ENCODE measurements at places on chromosomes 5 and 9.

DNA sequence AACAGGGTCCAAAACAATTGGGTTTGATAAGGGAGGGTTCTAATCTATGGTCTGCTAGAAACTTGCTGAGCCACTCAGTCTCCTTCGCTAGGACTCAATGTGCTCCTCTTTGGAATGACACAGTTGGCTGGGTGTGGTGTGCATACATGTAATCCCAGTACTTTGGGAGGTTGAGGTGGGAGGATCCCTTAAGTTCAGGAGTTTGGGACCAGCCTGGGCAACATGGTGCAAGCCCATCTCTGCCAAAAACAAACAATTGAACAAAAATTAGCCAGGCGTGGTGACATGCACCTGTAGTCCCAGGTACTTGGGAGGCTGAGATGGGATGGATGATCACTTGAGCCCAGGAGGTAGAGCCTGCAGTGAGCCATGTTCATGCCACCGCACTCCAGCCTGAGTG, 2.7 kb upstream of the KIF4B start:
- no peak for DNase-seq

GRCh38 chr5:168865968-168866367, 286.8 kb upstream of the PANK3 start:
- DNase-seq = no peak

- no peak for DNase-seq
Observed at GRCh38 chr5:83011985-83012384, 65.2 kb downstream of the TMEM167A start.

DNA sequence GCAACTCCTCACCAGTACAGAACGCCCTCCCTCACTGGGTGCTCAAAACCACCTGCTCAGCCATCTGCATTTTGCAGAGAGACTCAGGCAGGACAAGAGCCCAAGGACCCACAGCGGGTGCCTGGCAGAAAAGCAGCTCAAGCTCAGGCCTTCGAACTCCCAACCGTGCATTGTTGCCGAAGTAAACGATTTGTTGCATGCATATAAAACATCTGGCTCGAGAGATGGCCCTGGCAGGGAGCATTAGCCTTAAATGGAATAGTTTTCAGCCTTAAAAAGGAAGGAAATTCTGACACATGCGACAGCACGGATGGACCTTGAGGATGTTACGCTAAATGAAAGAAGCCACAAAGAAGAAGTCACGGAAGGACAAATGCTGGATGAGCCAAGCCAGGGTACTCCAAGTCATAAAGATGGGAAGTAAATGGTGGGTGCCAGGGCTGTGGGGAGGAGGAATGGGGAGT, 160.4 kb upstream of the PHYKPL start:
- DNase-seq = no peak

DNA sequence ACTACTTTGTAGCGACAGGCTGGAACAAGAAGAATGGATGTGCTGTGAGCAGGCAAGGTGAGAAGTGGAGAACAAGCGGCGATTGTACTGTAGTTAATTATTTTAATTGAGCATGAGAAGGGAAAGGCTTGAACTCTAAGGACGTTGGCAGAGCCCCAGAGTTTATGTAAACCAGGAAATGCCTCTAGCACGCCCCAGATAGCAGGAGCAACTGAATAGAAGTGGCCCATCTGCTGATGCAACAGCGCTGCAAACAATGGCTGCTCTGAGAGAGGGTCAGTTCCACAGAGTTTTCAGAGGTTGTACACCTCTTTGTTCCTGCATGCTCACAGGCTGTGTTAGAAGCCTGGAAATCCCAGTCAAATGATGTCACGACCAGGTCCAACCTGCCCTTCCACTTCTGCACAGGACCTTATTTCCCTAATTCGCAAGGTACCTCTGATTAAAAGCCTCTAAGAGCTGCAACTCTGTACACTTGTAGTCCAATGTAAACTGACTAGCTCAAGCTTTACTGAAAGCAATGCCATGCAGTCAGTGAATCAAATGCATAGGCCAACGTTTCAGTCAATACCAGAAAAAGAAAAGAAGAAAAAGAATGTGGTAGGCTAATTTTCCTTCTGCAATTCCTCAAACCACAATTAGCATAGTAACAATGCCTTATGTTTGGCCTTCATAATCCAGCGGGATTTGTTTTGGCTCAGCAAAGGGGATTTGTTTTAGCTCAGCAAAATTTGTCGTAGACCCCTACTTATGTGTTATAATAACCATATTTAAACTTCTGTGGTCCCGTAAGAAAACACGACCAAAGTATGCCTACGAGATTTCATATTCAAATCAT, 119.6 kb upstream of the RETREG1 start:
- no peak for DNase-seq

DNA sequence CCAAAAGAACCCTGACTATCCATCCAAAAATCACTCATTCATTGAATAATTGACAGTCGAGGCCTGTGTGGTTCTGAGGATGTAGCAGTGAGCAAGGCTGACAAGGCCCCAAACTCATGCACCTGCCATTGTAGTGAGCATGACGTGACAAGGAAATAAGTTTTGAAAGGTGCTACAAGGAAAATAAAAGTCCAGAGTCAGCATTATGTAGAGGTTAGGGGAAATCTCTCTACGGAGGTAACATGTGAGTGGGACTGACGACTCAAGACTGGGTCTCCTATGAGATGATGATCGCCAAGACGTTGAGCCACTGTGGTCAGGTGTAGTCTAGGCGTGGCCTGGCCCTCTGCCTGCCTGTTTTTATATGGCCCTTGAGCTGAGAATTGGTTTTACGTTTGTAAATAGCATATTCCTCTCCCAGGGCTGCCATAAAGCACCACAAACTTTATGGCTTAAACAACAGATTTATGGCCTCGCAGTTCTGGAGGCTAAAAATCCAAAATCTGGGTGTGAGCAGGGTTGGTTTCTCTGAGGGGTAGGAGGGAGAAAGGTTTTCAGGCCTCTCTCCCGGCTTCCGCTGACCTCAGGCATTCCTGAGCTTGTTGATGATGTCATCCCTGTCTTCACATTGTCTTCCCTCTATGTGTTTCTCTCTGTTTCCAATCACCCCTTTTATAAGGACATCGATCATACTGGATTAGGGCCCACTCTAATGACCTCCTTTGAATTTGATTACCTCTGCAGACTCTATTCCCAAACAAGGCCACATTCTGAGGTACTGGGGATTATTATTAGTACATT, 206.4 kb upstream of the EGFLAM start:
- DNase-seq = no peak

GRCh38 chr5:57780306-57780960, 297.8 kb upstream of the ACTBL2 start:
- no peak for DNase-seq

DNA sequence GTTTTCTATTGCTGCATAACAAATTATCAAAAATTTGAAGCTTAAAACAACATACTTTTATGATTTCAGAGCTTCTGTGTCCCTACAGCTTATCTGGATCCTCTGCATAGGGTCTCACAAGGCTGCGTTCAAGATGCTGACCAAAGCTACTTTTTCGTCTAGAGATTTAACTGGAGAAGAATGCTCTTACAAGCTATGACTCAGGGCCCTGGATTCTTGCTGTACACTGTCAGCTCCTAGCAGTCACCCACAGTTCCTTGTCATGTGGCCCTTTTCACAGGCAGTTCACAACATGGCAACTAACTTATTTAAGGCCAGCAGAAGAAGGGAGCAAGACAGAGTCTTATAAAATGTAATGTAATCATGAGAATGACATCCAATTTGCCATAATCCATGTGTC, 70.8 kb upstream of the FAM174A start:
- no peak for DNase-seq

DNA sequence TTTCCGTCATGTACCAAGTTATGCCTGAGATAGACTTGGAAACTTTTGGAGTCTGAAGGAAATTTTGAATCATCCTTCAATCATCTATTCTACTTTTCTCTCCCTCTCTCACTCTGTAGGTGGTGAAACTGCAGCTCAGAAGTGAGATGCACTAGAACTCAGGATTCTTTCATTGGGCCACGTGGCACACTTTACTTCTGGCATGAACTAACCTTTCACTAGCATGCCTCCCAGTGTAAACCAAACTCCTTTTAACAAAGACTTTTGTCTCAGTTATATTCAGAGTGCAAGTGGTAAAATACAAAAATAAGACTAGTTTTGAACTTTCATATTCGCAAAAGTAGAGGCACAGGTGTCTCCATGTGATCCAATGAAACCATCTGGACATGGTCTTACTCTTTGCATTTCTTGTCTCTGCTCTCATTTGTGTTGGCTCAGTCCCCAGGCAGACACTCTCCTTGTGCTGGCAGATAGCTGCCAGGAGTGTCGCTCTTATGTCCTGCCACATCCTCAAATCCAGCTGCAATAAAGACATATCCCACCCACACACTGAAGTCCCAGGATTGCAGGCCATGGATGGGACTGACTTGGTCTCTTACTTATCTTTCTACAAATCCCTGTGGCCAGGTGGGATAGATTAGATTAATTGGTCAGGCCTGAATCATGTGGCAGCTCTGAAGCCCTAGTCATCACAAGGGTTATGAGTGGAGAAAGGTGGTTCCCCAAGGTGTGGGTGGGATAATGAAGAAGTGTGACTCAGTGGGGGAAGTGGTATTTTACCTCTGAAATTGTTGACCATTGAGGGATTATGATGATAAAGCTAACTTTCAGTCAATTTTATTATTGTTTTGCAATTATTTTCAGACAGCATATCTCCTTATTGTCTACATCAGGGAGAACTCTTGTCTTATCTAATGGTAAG, 267.5 kb downstream of the GABRB2 start:
- no peak for DNase-seq

GRCh38 chr9:129781981-129782380, 21.0 kb upstream of the TOR1B start:
- no peak for DNase-seq

GRCh38 chr5:38079620-38080402, 178.5 kb upstream of the EGFLAM start:
- no peak for DNase-seq

GRCh38 chr5:133426264-133426663, 186.1 kb downstream of the FSTL4 start:
- no peak for DNase-seq

DNA sequence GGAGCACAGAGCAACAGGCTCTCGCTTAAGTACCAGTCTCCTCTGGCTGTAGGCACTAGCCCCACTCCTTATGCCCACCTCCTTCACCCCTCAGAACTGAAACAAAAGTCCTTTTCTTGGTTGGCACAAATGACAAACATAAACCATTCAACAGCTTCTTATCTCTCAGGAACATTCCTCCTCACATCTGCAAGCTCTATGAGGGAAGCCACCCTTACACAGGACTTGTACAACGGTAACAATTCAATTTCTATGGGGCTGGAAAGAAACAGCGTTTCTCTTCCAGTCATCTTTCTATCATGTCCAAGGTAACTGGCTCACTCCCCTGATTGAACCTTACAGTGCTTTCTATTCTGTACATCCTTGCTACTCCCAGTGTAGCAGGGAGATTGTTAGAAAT, 74.1 kb downstream of the CSF2 start:
- DNase-seq = no peak

- no peak for DNase-seq
Observed at GRCh38 chr9:37988041-37988440, 81.0 kb downstream of the SHB start.

- DNase-seq = no peak
Observed at GRCh38 chr5:175867587-175868347, 3.6 kb upstream of the CPLX2 start.

All from stimulated activated CD4-positive, alpha-beta T cell treated with anti-CD3 and anti-CD28 coated beads, TNF-alpha, amount 100 ng/mL, for 1 hour (primary cell).